ENCODE measurements at places on chromosomes 4 and X.

DNA sequence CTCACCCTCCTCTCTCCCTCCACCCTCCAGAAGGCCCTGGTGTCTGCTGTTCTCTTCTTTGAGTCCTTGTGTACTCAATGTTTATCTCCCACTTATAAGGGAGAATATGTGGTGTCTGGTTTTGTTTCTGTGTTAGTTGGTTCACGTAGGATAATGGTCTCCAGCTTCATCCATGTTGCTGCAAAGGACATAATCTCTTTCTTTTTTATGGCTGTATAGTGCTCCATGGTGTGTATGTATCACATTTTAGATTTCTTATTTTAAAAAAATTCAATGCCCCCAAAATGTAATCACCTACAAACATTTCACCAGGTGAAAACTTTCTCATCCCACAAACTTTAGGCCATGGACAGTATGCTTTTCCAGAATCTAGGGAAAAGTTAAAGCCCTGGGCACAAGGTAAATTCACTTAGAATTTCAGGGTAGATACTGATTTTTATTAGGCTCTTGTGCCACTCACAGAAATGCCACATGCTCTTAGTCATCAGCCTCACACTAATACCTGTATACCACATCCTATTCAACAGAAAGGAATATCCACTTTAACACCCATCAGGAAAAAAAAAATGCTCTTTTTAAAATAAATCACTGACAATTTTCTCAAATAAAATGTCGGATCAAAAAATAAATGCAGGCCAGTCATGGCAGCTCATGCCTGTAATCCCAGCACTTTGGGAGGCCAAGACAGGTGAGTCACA, 104.8 kb upstream of the ENPP6 start:
- DNase-seq = no peak

DNA sequence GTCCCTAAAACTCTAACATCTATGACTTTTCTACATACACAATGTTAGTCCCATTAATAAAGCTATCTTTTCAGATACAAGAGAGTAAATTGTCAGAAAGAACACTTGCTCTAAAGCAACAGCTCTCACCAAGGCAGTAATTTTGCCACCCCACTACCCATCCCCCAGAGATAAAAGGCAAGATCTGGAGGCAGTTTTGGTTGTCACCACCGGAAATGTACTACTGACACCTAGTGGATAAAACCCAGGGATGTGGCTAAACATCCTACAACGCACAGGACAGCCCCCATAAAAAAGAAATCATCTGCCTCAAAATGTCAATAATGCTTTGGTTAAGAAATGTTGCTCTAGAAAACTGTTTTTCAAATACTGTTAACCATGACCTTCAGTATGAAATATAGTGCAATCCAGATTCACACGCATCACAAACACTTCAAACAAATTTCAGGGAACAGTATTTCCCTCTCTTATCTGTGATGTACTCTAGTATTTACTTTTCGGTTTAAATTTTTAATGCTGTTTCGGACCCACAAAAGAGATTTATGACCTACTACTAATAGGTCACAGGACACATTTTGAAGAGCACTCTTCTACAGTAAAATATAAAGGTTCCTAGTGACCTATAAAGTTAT, 5.1 kb downstream of the FBXL5 start:
- peak; percentile 38 for DNase-seq

DNA sequence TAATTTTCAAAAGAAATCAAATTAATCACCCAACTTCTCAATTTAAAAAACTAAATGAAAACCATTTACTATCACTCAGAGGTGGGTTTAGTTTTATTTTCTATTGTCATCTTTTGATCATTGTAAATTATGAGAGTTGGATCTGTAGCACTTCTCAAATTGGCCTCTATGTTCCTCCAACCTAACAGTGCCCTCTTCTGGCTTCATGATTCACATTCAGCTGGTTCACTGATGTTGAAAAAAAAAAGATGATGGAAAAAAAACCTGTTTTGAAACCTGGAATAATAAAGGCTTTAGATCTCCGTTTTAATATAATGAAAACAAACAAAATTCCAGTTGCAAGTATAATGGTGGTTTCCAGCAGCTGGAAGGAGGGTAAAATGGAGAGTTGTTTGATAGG, 2.4 kb upstream of the NBDY start:
- DNase-seq = peak; percentile 17

- DNase-seq = no peak
These were observed 135.8 kb upstream of the FRG1 start for GRCh38 chr4:189804894-189805293.

DNA sequence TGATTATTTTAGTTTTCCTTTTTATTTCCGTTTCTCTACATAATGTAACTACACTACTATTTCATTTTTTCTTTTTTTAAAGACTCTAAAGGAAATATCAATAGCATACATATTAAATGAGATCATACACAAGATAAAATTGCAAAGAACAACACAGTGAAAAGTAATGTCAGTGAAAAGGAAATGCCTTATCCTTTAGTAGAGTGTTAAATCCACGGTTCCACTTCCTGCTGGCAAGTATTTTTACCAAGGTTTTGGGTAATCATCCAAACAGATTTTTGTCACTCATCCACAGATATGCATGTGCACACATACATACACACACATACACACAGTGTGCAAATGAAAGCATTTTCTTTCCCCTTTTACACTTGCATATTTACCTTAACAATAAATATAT, 548.9 kb downstream of the PPP4R3C start:
- DNase-seq = no peak

GRCh38 chr4:182640932-182641331, 276.3 kb downstream of the DCTD start:
- DNase-seq = no peak

DNA sequence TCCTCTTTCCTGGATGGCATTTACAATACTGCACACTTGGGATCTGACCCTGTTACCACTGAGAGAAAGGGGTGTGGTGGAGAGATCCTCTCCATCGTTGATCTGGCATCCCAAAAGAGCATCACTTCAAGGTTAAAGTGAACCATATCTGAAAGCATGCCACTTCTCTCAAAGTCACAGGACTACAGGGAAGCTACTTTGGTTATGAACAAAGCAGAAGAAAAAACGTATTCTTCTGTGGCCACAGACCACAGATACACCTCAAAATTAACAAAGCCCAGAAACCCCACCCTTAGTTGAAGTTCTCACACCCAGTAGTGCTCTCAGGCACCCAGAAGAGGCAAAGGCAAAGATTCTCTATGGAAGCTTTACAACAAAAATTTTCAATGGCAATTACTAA, 108.3 kb downstream of the JADE1 start:
- no peak for DNase-seq

- no peak for DNase-seq
These were observed 175.3 kb downstream of the TSPAN5 start for GRCh38 chr4:98482847-98483806.

- peak; percentile 55 for DNase-seq
These were observed 82.8 kb upstream of the VEGFC start for GRCh38 chr4:176875446-176875930.

All from AG20443 (cell line).